ENCODE measurements at places on chromosomes 1 and 21. TPM values are rescaled to one million over a fixed set of nuclear protein-coding genes. Genes with fewer than 3 reads are reported as not detected.

AMY1B gene
- not detected for total RNA-seq

CRNN gene
- not detected for total RNA-seq

CATSPERE gene
- total RNA-seq, result 0.56 TPM

CLCA4 gene
- 3.7 TPM for total RNA-seq

SH3BP5L gene
- total RNA-seq, result 25.4 TPM

SLC25A34 gene
- total RNA-seq, result 7.8 TPM

IL23R gene
- not detected for total RNA-seq

FGR gene
- total RNA-seq, result 5.4 TPM

PGLYRP4 gene
- not detected for total RNA-seq

C1QB gene
- 79.7 TPM for total RNA-seq

GRCh38 chr1:12345350-12346217 is 115.8 kb downstream of the VPS13D start:
- peaks cover 43% of the 10 kb centered on the region for H3K4me1 ChIP-seq
- H3K4me3 ChIP-seq, result no peak overlapping the region
- DNase-seq, result no peak
- H3K27ac ChIP-seq, result peak overlapping the region; percentile 88

DNA sequence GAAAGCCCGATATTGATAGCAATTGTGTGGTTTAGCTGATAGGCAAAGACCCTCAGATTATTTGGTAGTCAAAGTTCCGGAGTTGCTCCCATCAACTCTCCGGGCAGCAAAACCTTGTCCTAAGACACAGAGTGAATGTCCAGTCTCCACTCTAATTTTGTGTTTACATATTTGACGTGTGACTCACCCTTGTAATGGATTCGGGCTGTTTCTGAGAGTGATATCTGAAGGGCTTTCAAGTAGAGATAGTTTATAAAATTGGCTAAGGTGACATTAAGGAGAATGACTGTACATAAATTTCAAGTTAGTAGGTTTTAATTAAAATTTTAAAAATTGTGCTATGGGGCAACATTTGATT is 154.2 kb downstream of the CNIH3 start:
- H3K36me3 ChIP-seq, result no peaks in the 10 kb centered on the region
- no peaks in the 10 kb centered on the region for H3K27me3 ChIP-seq
- H3K4me3 ChIP-seq, result no peak overlapping the region
- no peak overlapping the region for H3K27ac ChIP-seq

DNA sequence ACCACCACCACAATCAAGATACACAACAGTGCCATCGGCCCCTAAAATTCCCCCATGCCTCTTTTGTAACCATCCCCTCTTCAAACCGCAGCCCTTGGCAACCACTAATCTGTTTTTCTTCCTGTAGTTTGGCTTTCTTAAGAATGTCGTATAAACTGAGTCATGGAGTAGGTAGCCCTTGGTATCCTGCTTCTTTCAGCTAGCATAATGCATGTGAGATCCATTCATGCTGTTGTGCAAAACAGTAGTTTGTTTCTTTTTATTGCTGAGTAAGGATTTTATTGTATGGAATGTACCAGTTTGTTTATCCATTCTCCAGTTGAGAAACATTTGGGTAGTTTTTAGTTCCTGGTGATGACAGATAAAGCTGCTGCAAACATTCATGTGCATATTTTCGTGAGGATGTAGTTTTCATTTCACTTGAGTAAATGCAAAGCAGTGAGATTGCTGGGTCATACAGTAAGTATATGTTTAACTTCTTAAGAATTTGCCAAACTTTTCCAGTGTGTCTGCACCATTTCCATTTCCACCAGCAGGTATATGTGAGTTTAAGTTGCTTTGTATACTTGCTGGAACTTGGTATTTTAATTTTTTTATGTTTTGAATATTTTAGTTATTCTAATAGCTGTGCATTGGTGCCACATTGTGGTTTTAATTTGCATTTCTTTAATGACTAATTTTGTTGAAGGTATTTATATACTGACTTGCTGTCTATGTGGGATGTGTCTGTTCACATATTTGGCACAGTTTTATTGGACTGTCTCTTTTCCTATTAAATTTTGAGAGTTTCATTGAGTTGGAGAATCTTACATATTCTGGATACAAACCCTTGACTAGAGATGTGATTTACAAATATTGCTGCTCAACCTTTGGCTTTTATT is 148.4 kb upstream of the MAP1LC3C start:
- no peaks in the 10 kb centered on the region for H3K27me3 ChIP-seq
- no peak for DNase-seq
- H3K27ac ChIP-seq, result no peak overlapping the region
- H3K36me3 ChIP-seq, result no peaks in the 10 kb centered on the region

GRCh38 chr1:196466654-196467053 is 141.6 kb downstream of the KCNT2 start:
- DNase-seq, result no peak
- no peak overlapping the region for H3K4me3 ChIP-seq
- no peaks in the 10 kb centered on the region for H3K4me1 ChIP-seq
- H3K36me3 ChIP-seq, result no peaks in the 10 kb centered on the region
- H3K27ac ChIP-seq, result no peak overlapping the region

- no peak for DNase-seq
- H3K4me1 ChIP-seq, result no peaks in the 10 kb centered on the region
- no peak overlapping the region for H3K4me3 ChIP-seq
- no peaks in the 10 kb centered on the region for H3K36me3 ChIP-seq
Observed at GRCh38 chr1:204874274-204874673, 3.6 kb downstream of the NFASC start.

GRCh38 chr1:79695138-79695537 is 688.6 kb upstream of the ADGRL4 start:
- H3K36me3 ChIP-seq, result no peaks in the 10 kb centered on the region
- H3K27ac ChIP-seq, result no peak overlapping the region
- no peaks in the 10 kb centered on the region for H3K27me3 ChIP-seq
- DNase-seq, result no peak
- no peak overlapping the region for H3K4me3 ChIP-seq
- H3K4me1 ChIP-seq, result no peaks in the 10 kb centered on the region

DNA sequence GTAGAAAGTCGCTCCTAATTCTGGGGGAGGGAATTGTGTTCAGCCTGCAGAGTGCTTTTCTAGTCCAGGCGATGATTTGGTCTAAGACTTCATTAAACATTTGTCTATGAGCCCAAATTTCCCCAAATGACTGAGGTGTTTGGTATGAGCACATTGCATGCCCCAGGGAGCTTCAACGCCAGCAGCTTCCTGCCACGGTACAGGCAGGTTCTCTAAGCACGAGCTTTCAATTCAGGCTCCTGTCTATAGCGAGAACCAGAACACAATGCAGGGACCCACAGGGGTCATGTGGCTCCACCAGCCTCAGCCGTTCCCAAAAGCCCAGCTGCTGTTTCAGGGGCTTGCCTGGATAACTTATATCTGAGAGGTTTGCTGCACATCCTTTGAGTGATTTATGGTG is 34.1 kb upstream of the H6PD start:
- DNase-seq, result no peak
- H3K4me3 ChIP-seq, result no peak overlapping the region
- H3K27me3 ChIP-seq, result peaks cover 29% of the 10 kb centered on the region
- no peak overlapping the region for H3K27ac ChIP-seq
- no peaks in the 10 kb centered on the region for H3K36me3 ChIP-seq

GRCh38 chr1:43073490-43074230 is 98.4 kb downstream of the EBNA1BP2 start:
- H3K27me3 ChIP-seq, result peaks cover 3% of the 10 kb centered on the region
- peak; percentile 50 for DNase-seq
- H3K27ac ChIP-seq, result no peak overlapping the region

DNA sequence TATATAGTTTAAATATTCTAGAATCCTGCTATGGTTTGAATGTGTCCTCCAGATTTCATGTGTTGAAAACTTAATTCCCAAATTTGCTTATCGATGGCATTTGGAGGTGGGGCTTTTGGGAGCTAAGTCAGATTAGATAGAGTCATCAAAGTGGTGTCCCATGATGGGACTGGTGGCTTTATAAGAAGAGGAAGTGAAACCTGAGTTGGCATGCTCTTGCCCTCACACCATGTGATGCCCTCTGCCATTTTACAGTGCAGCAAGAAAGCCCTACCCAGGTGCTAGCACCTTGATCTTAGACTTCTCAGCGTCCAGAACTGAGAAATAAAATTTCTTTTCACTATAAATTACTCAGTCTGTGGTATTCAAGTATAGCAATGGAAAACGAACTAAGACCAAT is 111.3 kb downstream of the TGFB2 start:
- no peaks in the 10 kb centered on the region for H3K36me3 ChIP-seq
- H3K27ac ChIP-seq, result no peak overlapping the region
- no peak for DNase-seq
- H3K4me1 ChIP-seq, result peaks cover 21% of the 10 kb centered on the region
- no peaks in the 10 kb centered on the region for H3K27me3 ChIP-seq

- H3K27ac ChIP-seq, result no peak overlapping the region
- H3K4me1 ChIP-seq, result peaks cover 15% of the 10 kb centered on the region
- DNase-seq, result no peak
- peaks cover 39% of the 10 kb centered on the region for H3K27me3 ChIP-seq
- H3K4me3 ChIP-seq, result peak overlapping the region; percentile 54
- no peaks in the 10 kb centered on the region for H3K36me3 ChIP-seq
Observed at GRCh38 chr1:923991-924655, 400 bp downstream of the SAMD11 start.

DNA sequence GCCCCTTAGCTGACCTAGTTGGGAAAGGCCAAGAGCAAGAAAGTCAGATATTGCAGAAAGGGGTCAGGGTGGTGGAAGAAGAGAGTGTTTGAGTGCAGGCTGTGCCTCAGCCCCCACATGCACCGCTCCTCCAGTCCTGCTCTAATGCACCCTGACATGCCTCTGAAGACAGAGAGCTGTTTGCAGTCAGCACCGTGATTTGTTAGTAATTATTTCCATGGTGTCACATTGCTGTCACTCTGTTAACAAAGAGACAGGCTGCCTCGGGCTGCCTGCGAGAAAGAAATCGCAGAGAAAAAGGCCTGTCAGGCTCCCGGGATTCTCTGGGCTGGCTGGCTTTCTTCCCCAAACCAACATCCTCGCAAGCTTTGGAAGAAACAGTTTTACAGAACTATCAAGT is 58.3 kb downstream of the ERI3 start:
- no peak for DNase-seq
- peaks cover 22% of the 10 kb centered on the region for H3K4me1 ChIP-seq
- H3K27me3 ChIP-seq, result no peaks in the 10 kb centered on the region
- no peaks in the 10 kb centered on the region for H3K36me3 ChIP-seq
- H3K4me3 ChIP-seq, result no peak overlapping the region
- no peak overlapping the region for H3K27ac ChIP-seq

DNA sequence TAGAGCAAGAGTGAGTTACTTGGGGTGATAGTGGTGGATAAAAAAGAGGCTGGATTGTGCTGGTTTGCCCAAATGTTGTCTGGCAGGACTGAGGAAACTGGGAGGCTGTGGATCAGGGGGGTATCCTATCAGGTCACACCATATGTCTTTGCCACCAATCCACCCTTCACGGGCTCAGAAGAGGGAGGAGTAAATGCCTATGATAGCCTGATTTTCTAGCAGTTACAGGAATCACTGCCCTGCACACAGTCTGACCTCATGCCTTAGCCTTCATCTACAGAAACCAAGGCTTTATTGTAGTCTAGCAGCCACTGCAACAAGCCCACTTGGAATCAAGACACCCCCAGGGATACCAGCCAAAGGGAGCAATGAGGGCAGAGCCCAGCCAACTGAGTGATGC is 51.8 kb downstream of the ATP1A1 start:
- DNase-seq, result no peak
- H3K4me1 ChIP-seq, result no peaks in the 10 kb centered on the region
- no peaks in the 10 kb centered on the region for H3K36me3 ChIP-seq

DNA sequence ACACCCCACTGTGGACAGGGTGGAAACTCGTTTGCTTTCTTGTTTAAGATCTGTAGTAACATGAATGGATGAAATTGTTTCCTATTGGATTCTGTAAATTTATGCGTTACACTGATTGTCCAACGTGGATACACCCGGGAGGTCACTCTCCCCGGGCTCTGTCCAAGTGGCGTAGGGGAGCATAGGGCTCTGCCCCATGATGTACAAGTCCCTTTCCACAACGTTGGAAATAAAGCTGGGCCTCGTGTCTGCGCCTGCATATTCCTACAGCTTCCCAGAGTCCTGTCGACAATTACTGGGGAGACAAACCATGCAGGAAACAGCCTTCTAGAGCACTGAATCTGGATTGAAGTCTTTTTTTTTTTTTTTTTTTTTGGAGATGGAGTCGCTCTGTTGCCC is 1.4 kb downstream of the RCC1 start:
- peaks cover 52% of the 10 kb centered on the region for H3K4me1 ChIP-seq
- H3K36me3 ChIP-seq, result peaks cover 44% of the 10 kb centered on the region
- peak overlapping the region; percentile 93 for H3K27ac ChIP-seq
- peak overlapping the region; percentile 83 for H3K4me3 ChIP-seq

DNA sequence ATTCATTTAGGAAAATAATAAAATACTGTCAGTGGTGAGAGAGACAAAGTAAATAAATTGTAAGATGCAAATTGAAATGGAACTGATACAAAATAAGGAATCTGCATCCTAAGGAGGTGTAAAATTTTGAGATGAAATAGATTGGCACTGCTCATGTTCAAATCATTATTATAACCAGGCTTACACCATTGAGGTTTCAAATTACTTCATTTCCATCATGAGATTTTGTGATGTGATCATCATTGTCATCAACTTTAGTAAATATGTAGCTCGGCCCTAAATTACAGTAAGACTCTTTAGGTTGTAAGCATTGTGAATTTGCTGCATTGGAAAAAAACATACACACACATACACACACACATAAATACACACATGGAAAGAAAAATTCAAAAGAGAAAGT is 123.4 kb downstream of the SDCCAG8 start:
- no peak overlapping the region for H3K4me3 ChIP-seq
- no peaks in the 10 kb centered on the region for H3K27me3 ChIP-seq
- no peak for DNase-seq
- H3K36me3 ChIP-seq, result no peaks in the 10 kb centered on the region

GRCh38 chr1:39646232-39647081 is 7.0 kb upstream of the HEYL start:
- H3K4me3 ChIP-seq, result no peak overlapping the region
- peak; percentile 60 for DNase-seq
- H3K27ac ChIP-seq, result peak overlapping the region; percentile 48
- no peaks in the 10 kb centered on the region for H3K27me3 ChIP-seq
- H3K4me1 ChIP-seq, result peaks cover 16% of the 10 kb centered on the region

GRCh38 chr21:18711662-18712061 is 308.1 kb upstream of the TMPRSS15 start:
- H3K27me3 ChIP-seq, result no peaks in the 10 kb centered on the region
- no peaks in the 10 kb centered on the region for H3K36me3 ChIP-seq
- H3K4me3 ChIP-seq, result no peak overlapping the region
- H3K4me1 ChIP-seq, result no peaks in the 10 kb centered on the region

- H3K4me1 ChIP-seq, result no peaks in the 10 kb centered on the region
- no peak overlapping the region for H3K4me3 ChIP-seq
- H3K36me3 ChIP-seq, result no peaks in the 10 kb centered on the region
- no peak for DNase-seq
- H3K27me3 ChIP-seq, result no peaks in the 10 kb centered on the region
- H3K27ac ChIP-seq, result no peak overlapping the region
Observed at GRCh38 chr1:159289060-159289459, 13.1 kb upstream of the FCER1A start.

All from gastrocnemius medialis (tissue), 4 donors.